ENCODE measurements at places on chromosomes 12 and 14. TPM values are rescaled to one million over a fixed set of nuclear protein-coding genes. Genes with fewer than 3 reads are reported as not detected.

SIRT4 gene
- 2.0 TPM for total RNA-seq

IGF1 gene
- not detected for total RNA-seq

CCDC196 gene
- total RNA-seq = not detected

SRRM4 gene
- total RNA-seq = not detected

LBHD2 gene
- not detected for total RNA-seq

AQP6 gene
- total RNA-seq = not detected
